Activated B cell treated with CpG ODN at 0.5 μM for 24 hours (primary cell): ENCODE measurements at places on chromosomes 13 and 19. TPM values are rescaled to one million over a fixed set of nuclear protein-coding genes. Genes with fewer than 3 reads are reported as not detected.

Gene C19orf85
- total RNA-seq = not detected in 2 replicates

Gene ZNF491
- total RNA-seq = 1.4 and 1.7 TPM in 2 replicates

Gene PGLYRP2
- total RNA-seq = not detected in 2 replicates

Gene ZSCAN22
- total RNA-seq = 4.7 and 4.8 TPM in 2 replicates

Gene PPP1R37
- total RNA-seq = 18.8 and 27.2 TPM in 2 replicates

Gene ERICH4
- not detected in 2 replicates for total RNA-seq

Gene FAM216B
- not detected in 2 replicates for total RNA-seq

Gene ZNF534
- 0.16 TPM in 1 of 2 replicates, not detected in the other for total RNA-seq

Gene ZNF708
- 24.3 and 30.6 TPM in 2 replicates for total RNA-seq

Gene CBLC
- total RNA-seq = not detected in 2 replicates

Gene CEACAM7
- not detected in 2 replicates for total RNA-seq

Gene KLK2
- 0.69 and 1.8 TPM in 2 replicates for total RNA-seq

Gene HOMER3
- total RNA-seq = 1.9 and 2.3 TPM in 2 replicates

Gene STOML3
- total RNA-seq = not detected in 2 replicates

Gene TNFSF11
- total RNA-seq = 0.34 and 0.60 TPM in 2 replicates

Gene PRKCG
- not detected in 2 replicates for total RNA-seq

Gene CEACAM4
- total RNA-seq = not detected in 2 replicates

Gene MISP3
- 0.15 and 0.18 TPM in 2 replicates for total RNA-seq

Gene KLK14
- 0.76 and 0.82 TPM in 2 replicates for total RNA-seq

Gene PTGER1
- total RNA-seq = not detected in 2 replicates

Gene CXCL17
- total RNA-seq = not detected in 2 replicates
